ENCODE measurements at places on chromosomes 6 and 20. TPM values are rescaled to one million over a fixed set of nuclear protein-coding genes. Genes with fewer than 3 reads are reported as not detected.

Gene SLC17A2
- polyA plus RNA-seq: not detected

Gene TBXT
- polyA plus RNA-seq: not detected

Gene ACTL10
- 0.89 TPM for polyA plus RNA-seq

Gene FAXC
- polyA plus RNA-seq: not detected

- no peaks in the 10 kb centered on the region for H3K27me3 ChIP-seq
- H3K4me1 ChIP-seq: no peaks in the 10 kb centered on the region
- peaks cover 10% of the 10 kb centered on the region for H3K36me3 ChIP-seq
These were observed 89.6 kb downstream of the FOXO3 start for GRCh38 chr6:108650325-108650724.

- H3K36me3 ChIP-seq: no peaks in the 10 kb centered on the region
- no peaks in the 10 kb centered on the region for H3K4me1 ChIP-seq
These were observed 323.2 kb downstream of the ADGRB3 start for GRCh38 chr6:68958327-68958726.

- no peaks in the 10 kb centered on the region for H3K27me3 ChIP-seq
- peak; percentile 7 for DNase-seq
- no peak overlapping the region for H3K27ac ChIP-seq
These were observed 38.7 kb downstream of the RGS17 start for GRCh38 chr6:153092082-153093013.

DNA sequence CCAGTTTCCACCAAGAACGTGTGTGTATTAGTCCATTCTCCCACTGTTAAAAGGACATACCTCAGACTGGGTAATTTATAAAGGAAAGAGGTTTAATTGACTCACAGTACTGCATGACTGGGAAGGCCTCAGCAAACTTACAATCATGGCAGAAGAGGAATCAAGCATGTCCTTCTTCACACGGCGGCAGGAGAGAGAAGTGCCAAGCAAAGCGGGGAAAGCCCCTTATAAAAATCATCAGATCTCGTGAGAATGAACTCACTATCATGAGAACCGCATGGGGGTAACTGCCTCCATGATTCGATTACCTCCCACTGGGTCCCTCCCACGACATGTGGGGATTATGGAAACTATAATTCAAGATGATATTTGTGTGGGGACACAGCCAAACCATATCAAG lies 13.1 kb downstream of the C20orf203 start:
- no peak overlapping the region for H3K27ac ChIP-seq
- no peaks in the 10 kb centered on the region for H3K4me1 ChIP-seq
- H3K4me3 ChIP-seq: no peak overlapping the region
- H3K27me3 ChIP-seq: no peaks in the 10 kb centered on the region

GRCh38 chr6:75374961-75375400 lies 90.4 kb upstream of the TMEM30A start:
- no peaks in the 10 kb centered on the region for H3K36me3 ChIP-seq
- H3K4me1 ChIP-seq: no peaks in the 10 kb centered on the region
- no peak for DNase-seq
- H3K4me3 ChIP-seq: no peak overlapping the region

- no peaks in the 10 kb centered on the region for H3K4me1 ChIP-seq
- no peaks in the 10 kb centered on the region for H3K27me3 ChIP-seq
- peak overlapping the region; percentile 53 for H3K4me3 ChIP-seq
- H3K36me3 ChIP-seq: no peaks in the 10 kb centered on the region
These were observed 53.9 kb upstream of the HFE start for GRCh38 chr6:26033085-26033940.
